Renal cortical epithelial cell (primary cell): ENCODE measurements at places on chromosomes 4 and X. TPM values are rescaled to one million over a fixed set of nuclear protein-coding genes. Genes with fewer than 3 reads are reported as not detected.

DNA sequence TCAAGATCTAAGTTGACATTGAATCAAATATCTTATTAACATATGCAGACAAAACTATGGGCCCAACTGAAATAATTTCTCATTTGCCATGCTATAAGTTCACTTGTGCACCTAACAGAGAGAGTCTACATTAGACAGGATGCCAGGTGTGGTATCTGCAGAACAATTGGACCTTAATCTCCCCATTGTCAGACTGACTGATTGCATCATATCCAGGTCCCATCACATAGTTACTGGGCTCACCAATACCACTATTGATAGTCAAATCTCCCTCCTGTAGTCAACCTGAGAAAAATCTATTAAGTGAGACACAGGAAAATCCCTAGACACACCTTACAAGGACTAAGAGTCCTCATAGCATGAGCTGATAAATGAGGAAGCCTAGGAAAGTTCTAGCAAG, 156.0 kb upstream of the FRG1 start:
- no peak for DNase-seq

DNA sequence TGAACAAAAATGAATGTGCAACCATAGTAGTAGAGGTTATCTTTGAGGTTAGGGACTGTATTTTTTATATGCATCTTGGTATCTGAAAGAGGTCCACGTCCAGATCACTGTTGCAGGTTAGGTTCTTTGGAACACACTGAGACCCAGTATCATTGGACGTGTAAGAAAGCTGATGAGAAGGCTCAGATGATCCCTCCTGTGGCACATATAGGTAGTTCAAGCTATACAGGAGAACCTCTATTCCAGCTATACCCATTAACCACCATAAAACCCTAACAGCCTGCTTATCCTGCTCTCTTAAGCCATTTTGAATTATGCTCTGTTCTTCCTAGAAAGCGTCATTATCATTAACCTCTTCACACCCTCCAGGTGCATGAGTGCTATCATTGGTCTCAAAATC, 930.7 kb upstream of the HS3ST1 start:
- DNase-seq: no peak

HMGN5 gene
- 1.6 and 4.4 TPM in 2 replicates for total RNA-seq

UGT2B17 gene
- total RNA-seq: 0.70 TPM in 1 of 2 replicates, not detected in the other

CXorf66 gene
- not detected in 2 replicates for total RNA-seq

ZNF718 gene
- 3.6 and 7.1 TPM in 2 replicates for total RNA-seq
